Left lung (tissue), 14 donors: ENCODE measurements at places on chromosomes 1 and 21.

- no peaks in the 10 kb centered on the region for H3K27me3 ChIP-seq
- no peak for DNase-seq
- no peak overlapping the region for H3K27ac ChIP-seq
- no peaks in the 10 kb centered on the region for H3K36me3 ChIP-seq
- H3K4me3 ChIP-seq: no peak overlapping the region
- peaks cover 13% of the 10 kb centered on the region for H3K4me1 ChIP-seq
These were observed 119.0 kb upstream of the ADGRL2 start for GRCh38 chr1:81681601-81682266.

- no peaks in the 10 kb centered on the region for H3K4me1 ChIP-seq
- no peak for DNase-seq
- H3K27ac ChIP-seq: no peak overlapping the region
These were observed 147.0 kb upstream of the DNAH14 start for GRCh38 chr1:224782281-224783000.

- H3K4me3 ChIP-seq: no peak overlapping the region
- H3K27me3 ChIP-seq: no peaks in the 10 kb centered on the region
- no peaks in the 10 kb centered on the region for H3K4me1 ChIP-seq
- DNase-seq: no peak
- no peak overlapping the region for H3K27ac ChIP-seq
These were observed 630.7 kb upstream of the PLXNA2 start for GRCh38 chr1:208874915-208875314.

GRCh38 chr1:90850181-90850897 is 133.2 kb upstream of the BARHL2 start:
- peak; percentile 37 for DNase-seq
- peak overlapping the region; percentile 73 for H3K4me3 ChIP-seq
- H3K36me3 ChIP-seq: no peaks in the 10 kb centered on the region
- no peaks in the 10 kb centered on the region for H3K4me1 ChIP-seq
- H3K27me3 ChIP-seq: peaks cover 41% of the 10 kb centered on the region

GRCh38 chr1:91552091-91552490 is 51.4 kb downstream of the CDC7 start:
- DNase-seq: no peak
- H3K36me3 ChIP-seq: no peaks in the 10 kb centered on the region
- H3K27ac ChIP-seq: no peak overlapping the region
- peaks cover 36% of the 10 kb centered on the region for H3K4me1 ChIP-seq

- H3K27me3 ChIP-seq: no peaks in the 10 kb centered on the region
- no peaks in the 10 kb centered on the region for H3K36me3 ChIP-seq
- no peaks in the 10 kb centered on the region for H3K4me1 ChIP-seq
These were observed 163.7 kb upstream of the POU3F1 start for GRCh38 chr1:38210021-38210894.

DNA sequence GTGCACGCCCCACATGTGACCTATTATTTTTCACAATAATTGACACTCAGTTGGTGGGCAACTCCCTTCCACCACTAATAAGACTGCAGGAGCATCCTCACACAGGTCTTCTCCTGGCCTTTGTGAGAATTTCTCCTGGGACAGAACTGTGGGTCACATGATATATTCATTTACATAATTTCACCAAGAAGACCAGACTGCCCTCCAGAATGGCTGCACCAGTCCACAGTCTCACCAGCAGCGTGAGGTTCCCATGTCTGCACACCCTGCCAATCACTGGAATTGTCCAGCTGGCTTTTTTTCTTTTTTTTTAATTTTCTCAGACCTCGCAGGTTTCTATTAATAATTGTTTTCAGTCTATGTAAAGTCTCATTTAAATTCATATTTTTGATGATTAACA is 41.3 kb downstream of the ATP1A1 start:
- H3K4me3 ChIP-seq: no peak overlapping the region
- H3K27me3 ChIP-seq: no peaks in the 10 kb centered on the region
- H3K27ac ChIP-seq: no peak overlapping the region

- H3K27ac ChIP-seq: no peak overlapping the region
- H3K4me3 ChIP-seq: no peak overlapping the region
- DNase-seq: no peak
- peaks cover 13% of the 10 kb centered on the region for H3K4me1 ChIP-seq
These were observed 17.6 kb downstream of the HSPG2 start for GRCh38 chr1:21919520-21919919.

- no peak overlapping the region for H3K4me3 ChIP-seq
- H3K4me1 ChIP-seq: no peaks in the 10 kb centered on the region
- DNase-seq: no peak
- H3K27ac ChIP-seq: no peak overlapping the region
These were observed 25.3 kb upstream of the SIPA1L2 start for GRCh38 chr1:232655028-232655745.
